ENCODE measurements at places on chromosomes 2 and 18.

DNA sequence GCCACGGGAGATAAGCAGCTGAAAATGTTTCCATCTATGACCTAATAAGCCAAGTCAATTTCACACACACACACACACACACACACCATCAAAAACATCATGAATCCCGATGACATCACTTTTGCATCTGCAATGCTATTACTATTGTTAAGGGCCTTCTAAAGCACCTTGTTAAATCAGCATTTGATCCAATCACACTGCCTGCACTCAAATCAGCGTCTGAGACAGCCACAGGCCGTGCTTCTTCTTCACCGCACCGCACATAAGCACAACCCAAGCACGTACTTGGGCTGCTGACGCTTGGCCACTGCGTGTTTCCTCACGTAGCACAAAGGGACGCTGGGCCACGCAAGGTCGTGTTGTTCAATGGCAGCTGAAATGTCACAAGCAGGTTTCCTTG is 15.8 kb upstream of the MTCL1 start:
- DNase-seq: no peak

- no peak for DNase-seq
Observed at GRCh38 chr2:170679607-170680079, 35.5 kb upstream of the SP5 start.

- DNase-seq: no peak
Observed at GRCh38 chr2:156023229-156023869, 309.2 kb downstream of the NR4A2 start.

GRCh38 chr2:76567478-76567877 is 856.8 kb upstream of the GCFC2 start:
- no peak for DNase-seq

DNA sequence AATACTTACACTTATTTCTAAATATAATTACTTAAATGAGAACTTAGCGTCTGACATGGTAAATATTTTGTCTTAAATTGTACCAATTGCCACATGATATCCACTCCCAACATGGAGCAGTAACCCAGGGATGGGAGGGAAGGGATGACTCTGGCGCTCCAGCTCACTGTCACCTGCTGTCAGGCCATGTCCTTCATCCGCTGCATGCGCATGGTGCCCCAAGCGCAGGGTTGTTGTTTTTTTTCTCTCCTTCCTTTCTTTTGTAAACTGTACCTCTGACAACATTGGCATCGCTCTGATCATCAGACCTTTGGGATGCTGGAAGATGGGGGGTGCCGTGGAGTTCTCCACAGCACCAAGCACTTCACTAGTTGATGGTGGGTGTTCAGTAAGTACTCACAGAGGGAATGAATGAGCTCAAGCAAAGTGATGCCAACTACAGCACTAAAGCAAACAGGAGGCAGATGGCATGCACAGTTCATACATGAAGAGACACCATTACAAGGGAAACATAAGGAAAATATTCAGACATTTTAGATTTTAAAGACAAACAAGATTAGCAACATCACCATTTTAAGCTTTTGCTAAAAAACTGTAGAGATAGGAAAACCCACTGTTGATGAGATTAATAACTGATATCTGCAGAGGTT is 247.8 kb downstream of the GBX2 start:
- no peak for DNase-seq

DNA sequence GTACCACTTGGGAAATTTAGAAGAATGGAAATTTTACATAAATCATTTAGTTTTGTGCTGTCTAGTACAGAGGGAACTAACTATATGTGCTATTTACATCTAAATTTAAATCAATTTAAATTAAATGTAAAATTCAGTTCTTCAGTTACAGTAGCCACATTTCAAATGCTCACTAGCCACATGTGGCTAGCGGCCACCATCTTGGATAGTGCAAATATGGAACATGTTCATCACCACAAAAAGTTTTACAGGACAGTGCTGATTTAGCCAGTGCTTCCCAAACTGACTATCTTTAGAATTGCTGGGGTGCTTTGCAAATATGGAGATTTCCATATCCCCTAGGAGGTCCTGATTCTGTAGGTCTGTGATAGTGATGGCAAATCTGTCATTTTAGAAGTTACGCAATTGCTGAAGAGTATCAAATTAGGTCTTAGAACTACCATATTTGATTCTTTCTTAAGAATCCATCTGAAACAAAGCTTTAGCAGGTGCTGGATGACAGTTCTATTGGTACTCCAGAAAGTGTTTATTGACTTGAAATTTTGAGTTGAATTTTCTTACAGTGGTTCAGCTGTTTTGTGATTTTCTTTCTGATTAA is 12.8 kb downstream of the EHBP1 start:
- DNase-seq: no peak

- no peak for DNase-seq
Observed at GRCh38 chr2:143729296-143729814, 600.1 kb downstream of the ARHGAP15 start.

DNA sequence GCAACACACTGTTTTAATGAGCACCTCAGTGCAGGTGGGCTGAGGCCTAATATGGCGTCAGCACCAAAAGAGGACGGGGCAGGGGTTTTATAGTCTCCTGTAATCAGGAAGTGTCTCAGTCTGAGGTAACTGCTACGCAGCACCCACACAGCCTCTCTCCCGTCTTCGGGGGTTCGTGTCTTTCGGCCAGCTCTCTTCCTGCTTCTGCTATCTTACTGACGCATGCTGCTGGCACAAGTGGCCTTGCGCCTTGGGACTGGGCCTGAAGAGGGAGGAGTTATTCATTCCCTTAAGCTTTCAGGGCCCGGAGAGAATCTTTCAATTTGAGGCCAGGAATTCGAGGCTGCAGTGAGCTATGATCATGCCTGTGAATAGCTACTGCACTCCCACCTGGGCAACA is 14.5 kb upstream of the PAPOLG start:
- no peak for DNase-seq

GRCh38 chr2:218743068-218743467 is 32.4 kb downstream of the TTLL4 start:
- DNase-seq: no peak

DNA sequence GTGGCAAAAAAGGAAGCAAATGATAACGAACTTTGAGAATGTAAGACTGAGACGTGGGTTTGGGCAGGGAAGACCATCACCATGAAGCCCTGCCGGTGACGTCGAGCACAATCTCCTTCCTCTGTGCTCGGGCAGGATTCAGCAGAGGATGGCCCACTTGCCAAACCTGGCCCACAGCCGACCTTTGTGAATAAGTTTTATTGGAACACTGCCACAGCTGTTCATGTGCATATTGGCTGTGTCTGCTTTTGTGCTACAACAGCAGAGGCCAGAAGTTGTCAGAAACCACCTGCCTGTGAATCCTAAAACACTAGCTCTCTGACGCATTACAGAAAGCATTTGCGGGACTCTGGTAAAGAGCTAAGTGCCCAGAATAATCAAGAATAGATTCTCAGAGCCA is 223.9 kb downstream of the MYT1L start:
- DNase-seq: no peak

GRCh38 chr18:13606604-13607254 is 119.6 kb downstream of the FAM210A start:
- DNase-seq: no peak

GRCh38 chr18:62327977-62328376 is 2.9 kb downstream of the TNFRSF11A start:
- no peak for DNase-seq

DNA sequence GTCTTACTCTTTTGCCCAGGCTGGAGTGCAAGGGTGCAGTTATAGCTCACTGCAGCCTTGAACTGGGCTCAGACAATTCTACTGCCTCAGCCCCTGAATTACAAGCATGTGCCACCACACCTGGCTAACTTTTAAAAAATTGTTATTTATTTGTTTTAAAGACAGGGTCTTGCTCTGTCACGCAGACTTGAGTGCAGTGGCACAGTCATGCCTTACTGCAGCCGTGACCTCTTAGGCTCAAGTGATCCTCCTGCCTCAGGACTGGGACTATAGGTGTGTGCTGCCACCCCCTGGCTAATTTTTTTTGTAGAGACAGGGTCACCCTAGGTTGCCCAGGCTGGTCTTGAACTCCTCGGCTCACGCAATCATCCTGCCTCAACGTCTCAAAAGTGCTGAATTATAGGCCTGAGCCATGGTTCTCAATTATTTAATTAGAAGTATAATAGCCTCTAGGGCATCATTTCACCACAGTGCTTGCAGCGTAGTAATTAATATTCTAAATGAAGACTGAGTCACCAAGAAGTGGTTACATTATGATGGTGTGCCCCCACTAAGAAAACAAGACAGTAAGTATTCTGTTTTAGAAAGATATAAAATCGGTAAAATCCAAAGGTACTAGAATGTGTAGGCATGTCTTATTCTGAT is 69.6 kb downstream of the EML4 start:
- peak; percentile 5 for DNase-seq

DNA sequence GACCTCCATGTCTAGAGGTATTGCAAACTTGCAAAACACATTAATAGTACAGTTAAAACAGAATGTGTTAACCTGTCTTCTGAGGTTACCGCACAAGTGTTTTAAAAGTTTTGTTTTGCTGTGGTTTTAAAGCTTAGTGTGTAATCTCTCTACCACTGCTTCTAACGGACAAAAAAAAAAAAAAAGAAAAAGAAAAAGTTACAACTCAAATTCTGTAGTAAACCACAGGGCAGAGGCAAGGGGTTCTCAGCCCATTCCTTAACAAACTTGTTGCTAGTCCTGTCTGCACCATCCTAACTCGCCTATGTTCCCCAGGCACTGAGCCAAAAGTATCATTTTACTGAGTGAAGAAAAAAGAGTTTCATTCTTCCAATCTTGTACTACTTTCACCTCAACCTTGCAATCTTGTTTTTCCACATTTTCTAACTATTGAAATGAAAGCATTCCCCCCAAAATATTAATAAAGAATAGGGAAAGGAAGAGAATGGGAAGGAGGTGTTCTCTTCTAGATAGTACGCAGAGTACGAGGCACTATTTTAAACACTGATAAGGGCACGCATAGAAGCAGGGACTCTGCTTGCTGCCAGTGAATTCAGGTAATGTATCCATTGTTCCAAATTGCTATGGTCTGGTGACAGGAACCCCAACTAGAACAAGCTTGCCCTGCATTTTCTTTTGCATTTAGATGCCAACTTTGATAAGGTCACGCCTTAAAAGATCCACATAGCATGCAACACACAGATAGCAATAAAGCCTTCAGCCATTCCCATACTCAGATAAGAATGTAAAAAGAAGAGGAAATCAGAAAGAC is 47.1 kb downstream of the IKZF2 start:
- DNase-seq: no peak

GRCh38 chr18:23235860-23236259 is 100.6 kb downstream of the CABLES1 start:
- DNase-seq: no peak

- no peak for DNase-seq
Observed at GRCh38 chr18:48929941-48930713, 20.6 kb downstream of the SMAD7 start.

DNA sequence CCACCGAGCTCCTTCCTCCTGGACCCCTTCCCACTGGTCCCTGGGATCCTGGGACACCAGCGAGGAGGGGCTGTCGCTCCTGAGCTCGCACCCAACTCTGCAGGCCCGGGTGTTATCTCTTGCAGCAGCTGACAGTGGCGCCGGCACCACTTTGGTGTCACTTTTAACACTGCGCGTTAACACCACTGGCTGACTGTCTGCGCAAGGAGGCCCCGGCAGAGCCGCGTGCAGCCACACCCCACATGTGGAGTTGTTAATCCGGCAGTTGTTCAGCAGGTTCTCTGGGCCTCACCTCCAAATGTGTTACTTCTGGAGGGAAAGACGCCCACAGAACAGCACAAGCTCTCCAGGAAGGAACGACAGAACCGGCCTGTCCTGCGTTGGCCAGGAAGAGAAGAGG is 155.0 kb upstream of the GLI2 start:
- no peak for DNase-seq

DNA sequence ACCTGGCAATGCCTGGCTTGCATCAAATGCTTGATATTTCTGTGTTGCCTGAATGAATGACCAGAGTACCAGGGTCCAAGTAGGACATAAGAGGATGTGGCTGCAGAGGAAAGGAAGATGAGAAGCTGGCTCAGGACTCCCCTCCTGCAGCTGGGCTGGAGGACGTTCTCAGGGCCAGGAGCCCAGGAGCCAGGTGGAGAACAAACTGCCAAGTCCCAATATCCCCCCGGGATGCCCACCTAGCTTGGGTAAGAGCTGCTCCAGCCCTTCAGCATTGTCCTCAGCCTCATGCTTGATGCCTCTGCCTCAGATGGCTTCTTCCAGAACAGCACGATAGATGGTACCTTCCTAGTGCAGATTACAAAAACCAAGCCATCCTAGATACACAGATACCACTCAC is 8.6 kb upstream of the ATP6V1B1 start:
- DNase-seq: no peak

DNA sequence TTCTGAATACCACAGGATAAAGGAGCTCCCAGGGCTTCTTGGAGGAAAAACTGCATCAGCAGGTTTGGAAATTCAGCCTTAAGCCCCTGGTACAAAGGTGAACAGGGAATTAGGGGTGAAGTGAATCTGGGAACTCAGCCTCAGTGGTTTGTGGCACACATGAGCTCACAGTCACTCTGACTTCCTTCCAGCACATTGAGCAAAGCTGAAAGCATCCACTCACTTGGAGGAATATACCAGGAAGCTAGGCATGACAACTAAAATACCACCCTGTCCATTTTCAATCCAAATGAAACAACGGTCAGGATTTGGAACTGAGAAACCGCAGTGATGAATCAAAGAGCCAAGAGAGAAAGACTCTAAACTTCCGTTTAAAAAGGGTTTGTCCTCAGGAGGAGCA is 216.1 kb downstream of the ICOS start:
- DNase-seq: no peak

DNA sequence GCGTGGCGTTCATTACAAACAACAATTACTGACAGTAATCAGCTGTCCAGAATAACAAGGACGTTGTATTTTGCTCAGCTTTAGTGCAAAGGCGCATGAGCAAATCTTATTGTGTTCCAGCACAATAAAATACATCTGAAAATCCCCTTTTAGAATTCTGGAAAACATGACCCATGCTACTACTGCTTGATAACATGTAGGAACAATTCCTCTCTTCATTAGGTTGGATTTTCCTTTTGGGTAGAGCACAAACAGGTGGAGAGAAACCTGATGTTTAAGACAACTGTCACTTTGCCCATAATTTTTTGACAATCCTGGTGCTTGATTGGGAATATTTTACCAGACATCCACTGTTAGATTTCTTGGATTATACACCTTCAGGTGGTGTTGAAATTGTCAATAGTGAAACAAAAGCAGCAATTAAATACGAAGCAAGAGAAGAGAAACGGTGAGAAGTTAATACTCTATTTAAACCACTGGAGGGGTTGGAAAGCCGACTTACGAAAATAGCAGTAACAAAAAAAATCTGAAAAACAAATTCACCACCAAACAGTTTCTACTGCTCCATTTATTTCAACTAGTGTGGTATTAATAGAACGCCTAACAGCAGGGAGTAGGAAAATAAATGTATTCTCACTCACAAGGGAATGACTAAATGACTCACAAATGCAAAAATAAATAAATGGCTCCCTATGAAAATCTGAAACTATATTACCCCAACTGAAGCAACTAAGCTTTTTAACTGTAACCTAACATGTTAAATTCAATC is 102.7 kb downstream of the CPO start:
- no peak for DNase-seq
